Caco-2 (cell line): ENCODE measurements at places on chromosomes 11 and 22. TPM values are rescaled to one million over a fixed set of nuclear protein-coding genes. Genes with fewer than 3 reads are reported as not detected.

Gene KLHL35
- 46.0 and 51.4 TPM in 2 replicates for total RNA-seq

- H3K4me1 ChIP-seq, result peaks cover 21% of the 10 kb centered on the region
- no peaks in the 10 kb centered on the region for H3K36me3 ChIP-seq
- H3K27ac ChIP-seq, result no peak overlapping the region
- DNase-seq, result no peak
These were observed 169.1 kb downstream of the CADM1 start for GRCh38 chr11:115334932-115335788.

- no peaks in the 10 kb centered on the region for H3K27me3 ChIP-seq
- no peaks in the 10 kb centered on the region for H3K4me1 ChIP-seq
- H3K4me3 ChIP-seq, result no peak overlapping the region
- H3K27ac ChIP-seq, result peak overlapping the region; percentile 76
- no peak for DNase-seq
These were observed 55.3 kb downstream of the TRMU start for GRCh38 chr22:46390652-46391301.

GRCh38 chr11:62179995-62180394 is 10.0 kb upstream of the SCGB1D1 start:
- H3K4me3 ChIP-seq, result no peak overlapping the region
- H3K4me1 ChIP-seq, result no peaks in the 10 kb centered on the region; the same call in 1 of the 2 replicates
- no peak for DNase-seq
- H3K36me3 ChIP-seq, result no peaks in the 10 kb centered on the region
- no peaks in the 10 kb centered on the region for H3K27me3 ChIP-seq
- H3K27ac ChIP-seq, result no peak overlapping the region

Gene ANKK1
- 0.11 and 0.16 TPM in 2 replicates for total RNA-seq

Gene MEI1
- total RNA-seq, result not detected in 2 replicates

- H3K27ac ChIP-seq, result no peak overlapping the region
- H3K36me3 ChIP-seq, result no peaks in the 10 kb centered on the region
- DNase-seq, result no peak
- no peak overlapping the region for H3K4me3 ChIP-seq
- H3K4me1 ChIP-seq, result no peaks in the 10 kb centered on the region
These were observed 189.0 kb downstream of the DDX10 start for GRCh38 chr11:108853864-108854263.
